CD4-positive, alpha-beta T cell treated with Interleukin-15 for 4 hours (primary cell): ENCODE measurements at places on chromosomes 12 and 14.
A peak's percentile ranks its signal among the peaks of the same experiment; 100 is the strongest.

- no peak for DNase-seq
Measured at GRCh38 chr14:103286460-103286859, 47.6 kb upstream of the EIF5 start.

DNA sequence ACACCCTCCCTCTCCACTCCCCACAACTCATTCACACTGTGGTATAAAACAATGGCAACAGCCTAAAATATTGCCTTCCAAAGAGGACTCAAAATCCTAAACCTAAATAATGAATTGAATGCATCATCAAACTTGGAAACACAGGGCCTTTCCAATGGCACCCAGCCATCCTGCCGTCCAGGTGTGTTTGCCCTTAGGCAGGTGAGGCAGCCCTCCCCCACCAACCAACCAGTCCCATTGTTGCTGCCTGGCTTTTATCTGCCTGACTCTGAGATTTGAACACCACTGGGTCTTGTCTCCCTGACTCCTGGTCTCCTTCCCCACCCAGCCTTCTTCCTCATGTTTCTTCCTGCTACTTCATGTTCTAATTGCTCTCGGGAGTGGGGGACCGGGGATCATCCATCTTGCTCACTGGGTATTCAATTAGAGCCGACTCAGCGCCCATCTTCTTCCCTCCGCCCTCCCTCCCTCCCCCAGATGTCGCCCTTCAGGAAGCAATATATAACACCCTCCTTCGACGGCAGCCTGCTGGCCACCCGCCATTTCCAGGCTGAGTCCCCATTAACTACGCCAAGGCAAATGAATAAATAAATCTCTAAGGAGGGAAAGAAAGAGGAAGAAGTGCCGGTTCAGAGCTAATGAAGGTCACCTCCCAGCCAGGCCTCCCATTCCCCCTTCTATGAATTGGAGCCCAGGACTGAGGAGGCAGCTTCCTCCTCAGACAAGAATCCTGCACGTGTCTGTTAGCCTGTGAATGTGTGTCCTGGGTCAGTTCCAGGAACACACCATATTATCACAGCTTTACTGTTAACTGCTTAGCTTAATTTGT lies 36.3 kb upstream of the NTF3 start:
- DNase-seq: no peak

GRCh38 chr12:7793211-7793610 lies 4.0 kb downstream of the NANOG start:
- no peak for DNase-seq

DNA sequence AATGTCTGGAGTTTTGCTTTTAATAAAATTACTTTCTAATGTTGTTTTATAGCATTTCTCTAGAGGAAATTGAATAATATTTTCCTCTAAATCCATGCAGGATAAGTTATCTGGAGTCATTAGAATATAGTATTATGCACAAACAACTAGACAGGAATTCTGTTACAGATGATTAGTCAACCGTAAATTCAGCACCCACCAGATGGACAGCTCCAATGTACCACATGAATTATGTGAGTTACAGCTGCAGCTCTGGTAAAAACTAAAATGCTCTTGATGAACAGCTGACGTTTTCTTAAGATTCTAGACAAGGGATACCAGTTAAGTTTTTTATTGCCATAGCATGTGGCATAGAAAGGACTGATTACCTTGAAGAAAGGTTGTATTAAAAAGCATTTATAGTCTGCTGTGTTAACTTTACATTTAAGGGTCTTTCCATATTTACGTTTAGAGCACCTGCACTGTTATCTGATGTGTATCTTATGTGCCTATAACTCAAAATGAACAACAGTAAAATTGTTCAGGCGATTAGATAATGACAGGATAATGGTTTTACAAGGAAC lies 321.4 kb upstream of the LRFN5 start:
- DNase-seq: no peak

DNA sequence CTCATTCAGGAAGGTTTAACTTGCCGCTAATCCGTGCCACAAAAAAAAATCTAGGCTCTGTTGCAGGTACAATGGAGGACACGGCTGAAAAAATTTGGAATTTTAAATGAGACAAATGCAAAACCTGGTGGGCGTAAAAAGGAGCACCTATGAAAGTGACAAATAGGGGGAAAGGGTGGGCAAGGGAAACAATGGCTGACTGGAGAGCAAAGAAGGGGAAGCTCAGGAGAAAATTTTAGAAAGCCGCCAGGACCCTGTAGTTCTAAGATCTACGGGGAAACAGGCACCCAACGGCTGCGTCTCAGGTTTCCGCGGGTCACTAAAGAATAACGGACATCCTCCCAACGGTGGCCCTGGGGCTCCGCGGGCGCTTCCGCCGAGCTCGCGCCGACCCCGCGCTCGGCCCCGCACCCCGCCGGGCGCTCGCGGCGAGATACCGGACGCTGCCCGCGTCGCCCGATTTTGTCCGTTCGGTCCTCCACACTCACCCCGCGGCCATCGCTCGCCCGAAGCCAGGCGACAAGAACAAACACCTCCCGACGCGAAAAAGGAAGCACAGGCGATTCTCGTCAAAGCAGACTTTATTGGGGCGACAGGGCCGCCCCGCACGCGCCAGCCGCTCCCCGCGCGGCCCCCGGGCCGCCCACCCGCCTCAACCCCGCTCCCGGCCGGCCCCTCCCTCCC lies 1.1 kb upstream of the YY1 start:
- peak; percentile 49 for DNase-seq

GRCh38 chr12:131122631-131123030 lies 168.9 kb downstream of the ADGRD1 start:
- DNase-seq: no peak

GRCh38 chr12:132422040-132422380 lies 67.9 kb upstream of the FBRSL1 start:
- DNase-seq: no peak

DNA sequence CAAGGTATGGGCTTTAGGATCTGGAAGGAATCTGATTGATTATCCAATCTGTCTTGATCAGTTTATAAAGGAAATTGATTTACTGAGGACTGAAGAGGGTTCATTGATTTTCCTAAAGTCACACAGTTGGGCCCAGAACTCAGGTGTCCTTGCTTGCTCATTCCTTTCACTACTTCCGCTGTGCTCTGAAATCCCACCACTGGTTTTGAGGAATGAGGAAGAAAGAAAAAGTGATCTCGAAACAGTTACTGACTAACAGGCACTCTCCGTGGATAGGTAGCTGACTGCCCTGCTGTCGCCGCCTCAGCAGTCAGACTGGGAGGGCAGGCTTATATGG lies at the start of gene FITM1:
Gene FITM1 (plus strand): TSS at position 280 of the 337 bp plus-strand sequence. CDS start 905 bp downstream, outside the sequence.
- no peak for DNase-seq

DNA sequence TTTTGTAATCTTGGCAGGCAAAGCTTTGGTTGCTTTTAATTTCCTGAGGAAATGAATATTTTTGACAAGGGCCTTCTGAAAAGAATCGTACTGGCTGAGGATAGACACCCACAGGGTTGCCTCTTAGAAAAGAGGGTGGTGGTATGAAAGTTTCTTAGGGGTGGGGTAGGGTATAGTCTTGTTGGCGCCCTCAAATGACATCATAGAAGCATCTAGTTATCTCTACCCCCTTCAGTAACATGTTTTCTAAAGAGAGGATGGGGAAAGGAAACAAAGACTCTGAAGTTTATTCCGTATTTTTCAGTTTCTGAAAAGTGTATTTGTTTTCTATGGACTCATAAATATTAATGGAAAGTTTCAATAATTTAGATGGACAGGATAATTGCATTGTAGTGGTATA lies 13.7 kb downstream of the PRKCH start:
- no peak for DNase-seq

GRCh38 chr12:42180990-42181596 lies 36.4 kb upstream of the GXYLT1 start:
- DNase-seq: no peak
